ENCODE measurements at places on chromosomes 13 and 19.

- no peak for ATAC-seq
These were observed 1.6 kb downstream of the LSM7 start for GRCh38 chr19:2326699-2327360.

DNA sequence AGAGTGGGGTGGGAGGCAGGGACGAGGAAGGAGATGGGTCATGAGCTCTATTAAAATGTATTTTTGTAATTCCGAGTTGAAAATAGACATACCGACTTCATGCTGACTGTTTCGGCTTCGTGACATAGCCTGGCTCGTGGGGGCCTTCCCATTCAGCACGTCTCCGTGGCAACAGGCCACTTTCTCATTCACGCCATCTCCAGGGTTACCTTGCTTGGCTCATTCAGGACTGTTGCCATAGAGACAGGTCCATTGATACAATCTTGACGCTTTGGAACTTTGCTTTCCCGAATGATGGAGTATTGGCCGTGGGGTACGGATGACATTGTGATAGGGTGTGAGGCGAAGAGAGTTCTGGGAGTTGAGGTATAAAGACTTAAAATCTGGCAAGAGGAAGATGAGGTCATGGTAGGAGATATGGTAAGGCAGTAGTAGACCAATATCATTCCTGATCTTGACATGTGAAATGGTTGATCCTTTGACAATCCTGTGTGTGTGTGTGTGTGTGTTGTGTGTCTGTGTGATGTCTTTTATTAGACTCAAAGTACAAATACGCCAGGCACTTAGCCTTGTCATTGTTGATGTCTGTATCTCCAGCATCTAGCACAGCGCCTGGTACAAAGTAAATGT, 97.3 kb downstream of the CACNA1A start:
- no peak for ATAC-seq

DNA sequence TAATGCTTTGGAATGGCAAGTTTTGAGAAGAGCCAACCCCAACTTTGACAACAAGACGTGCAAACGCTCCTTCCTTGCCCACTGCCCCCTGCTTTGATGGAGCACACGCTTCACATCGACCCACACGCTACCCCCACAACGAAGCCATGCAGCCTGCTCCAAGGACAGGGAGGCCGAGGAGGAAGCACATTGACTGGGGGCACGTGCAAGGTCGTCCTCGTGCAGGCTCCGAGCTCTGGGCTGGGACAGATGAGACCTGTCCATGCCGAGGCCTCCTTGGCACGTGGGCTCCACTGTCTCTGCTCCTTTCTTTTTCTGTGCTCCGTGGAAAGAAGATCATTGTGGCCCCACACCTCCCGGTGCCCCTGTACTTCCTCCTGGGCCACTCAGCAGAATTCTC, 309.0 kb downstream of the TEX29 start:
- no peak for ATAC-seq

DNA sequence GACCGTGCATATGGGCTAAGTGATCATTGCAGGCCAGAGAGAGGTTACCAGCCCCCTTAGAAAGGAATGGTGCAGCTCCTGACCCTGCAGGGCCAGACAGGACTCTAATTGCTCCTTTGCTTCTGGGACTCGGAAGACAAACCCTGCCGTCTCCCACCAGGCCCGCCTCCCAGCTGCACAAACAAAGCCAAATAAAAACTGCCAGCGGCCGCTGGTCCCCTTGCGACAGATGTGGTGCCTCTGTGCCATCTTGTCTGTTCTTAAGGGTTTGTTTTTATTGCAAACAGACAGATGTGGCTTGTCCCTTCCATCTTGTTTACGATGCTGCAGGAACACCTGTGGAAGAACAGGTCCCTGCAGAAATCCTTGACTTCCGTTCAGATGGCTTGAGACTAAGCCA, 434.4 kb upstream of the TSHZ3 start:
- no peak for ATAC-seq

GRCh38 chr19:18046059-18046718, 38.2 kb downstream of the ARRDC2 start:
- no peak for ATAC-seq
